ENCODE measurements at places on chromosomes 5 and 9.

DNA sequence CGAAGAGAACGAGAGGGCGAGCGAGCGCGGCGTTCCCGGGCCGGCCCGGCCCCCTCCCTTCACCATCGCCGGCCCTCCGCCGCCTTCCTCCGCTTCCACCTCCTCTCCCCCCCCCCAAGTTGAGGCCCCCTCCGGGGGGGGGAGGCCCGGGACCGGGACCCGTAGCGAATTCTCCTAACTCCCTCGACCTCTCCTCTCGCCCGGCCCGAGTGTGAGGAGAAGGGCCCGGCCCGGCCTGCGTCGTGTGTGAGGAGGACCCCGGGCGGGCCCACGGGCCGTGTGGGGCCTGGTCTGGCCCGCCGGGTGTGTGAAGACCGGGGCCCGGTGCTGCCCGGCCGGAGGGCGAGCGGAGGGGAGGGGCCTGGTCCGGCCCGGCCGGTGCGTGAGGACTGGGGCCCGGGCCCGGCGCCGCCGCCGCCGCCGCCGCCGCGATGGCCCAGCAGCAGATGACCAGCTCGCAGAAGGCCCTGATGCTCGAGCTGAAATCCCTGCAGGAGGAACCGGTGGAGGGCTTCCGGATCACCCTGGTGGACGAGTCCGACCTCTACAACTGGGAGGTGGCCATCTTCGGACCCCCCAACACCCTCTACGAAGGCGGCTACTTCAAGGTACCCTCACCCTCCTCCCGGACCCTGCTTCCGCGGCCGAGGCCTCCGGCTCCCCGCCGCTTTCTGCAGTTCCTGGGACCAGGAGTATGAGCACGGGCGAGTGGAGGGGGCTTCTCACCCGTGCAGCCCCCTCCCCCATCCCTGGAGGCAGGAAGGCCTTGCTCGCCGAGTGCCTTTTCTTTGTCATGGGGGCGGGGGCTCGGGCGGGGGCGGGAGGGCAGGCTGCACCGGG is 587 bp downstream of the UBE2R2 start:
- DNase-seq: peak; percentile 69

GRCh38 chr5:55391707-55392106 is 83.9 kb downstream of the MTREX start:
- no peak for DNase-seq

DNA sequence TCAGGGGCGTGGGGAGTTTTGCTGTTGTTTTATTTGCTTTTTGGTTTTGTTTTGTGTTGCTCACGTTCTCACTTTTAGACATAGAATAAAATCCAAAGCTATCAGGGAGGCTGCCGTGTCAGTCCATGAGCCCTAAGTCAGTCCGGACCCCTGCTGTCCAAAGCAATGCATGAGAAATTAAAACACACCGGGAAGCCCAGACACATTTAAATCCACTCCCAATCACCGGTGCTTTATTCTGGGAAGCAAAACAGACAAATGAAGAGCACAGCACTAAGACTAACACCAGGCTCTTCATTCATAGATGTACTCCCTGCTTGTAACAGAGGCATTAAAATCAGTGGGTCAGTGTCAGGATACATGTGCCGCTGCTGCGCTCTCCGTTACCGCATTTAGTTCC is 180.9 kb downstream of the IRX2 start:
- DNase-seq: no peak

- no peak for DNase-seq
Observed at GRCh38 chr5:92908952-92909601, 671.9 kb downstream of the NR2F1-AS1 start.

GRCh38 chr5:82384034-82384750 is 106.0 kb upstream of the RPS23 start:
- DNase-seq: no peak

DNA sequence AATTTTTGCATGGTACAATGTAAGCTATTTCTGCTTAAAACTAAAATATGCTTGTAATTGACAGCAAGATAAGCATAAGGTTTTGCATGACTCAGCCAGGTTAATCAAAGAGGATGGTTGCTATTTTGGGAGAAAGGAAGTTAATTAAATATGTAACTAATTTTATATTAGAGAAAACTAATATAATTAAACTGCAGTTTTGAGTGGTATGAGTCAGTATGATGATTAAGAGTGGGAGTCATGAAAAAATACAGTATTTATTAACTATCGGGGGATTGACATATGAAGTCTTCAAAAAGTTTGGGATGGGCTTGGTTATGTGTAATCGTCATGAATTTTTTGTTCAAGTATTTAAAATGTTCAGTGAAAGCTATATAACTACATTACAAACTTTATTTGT is 54.0 kb upstream of the CDK20 start:
- DNase-seq: no peak

GRCh38 chr5:7586480-7586879 is 190.5 kb downstream of the ADCY2 start:
- DNase-seq: no peak

- no peak for DNase-seq
Observed at GRCh38 chr5:76657091-76657490, 33.9 kb upstream of the F2RL2 start.

DNA sequence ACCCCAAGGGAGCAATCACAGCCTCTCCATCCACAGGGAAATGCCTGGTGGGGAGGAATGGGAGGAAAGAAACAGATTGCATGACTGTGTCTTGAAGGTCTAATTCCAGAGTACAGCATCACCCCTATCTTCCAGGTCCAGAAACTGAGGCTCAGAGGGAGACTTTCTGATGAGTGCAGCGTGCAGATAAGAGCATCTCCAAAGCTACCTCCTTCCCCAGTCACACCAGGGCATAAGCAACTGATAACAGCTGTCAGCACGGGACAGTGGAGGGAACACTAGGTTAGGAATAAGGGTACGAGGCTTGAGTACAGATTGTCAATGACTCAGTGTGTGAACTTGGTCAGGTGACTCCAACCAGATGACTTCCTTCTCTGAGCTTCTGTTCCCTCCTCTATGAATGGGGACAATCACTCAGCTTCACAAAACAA is 126.9 kb downstream of the KCNIP1 start:
- DNase-seq: no peak

DNA sequence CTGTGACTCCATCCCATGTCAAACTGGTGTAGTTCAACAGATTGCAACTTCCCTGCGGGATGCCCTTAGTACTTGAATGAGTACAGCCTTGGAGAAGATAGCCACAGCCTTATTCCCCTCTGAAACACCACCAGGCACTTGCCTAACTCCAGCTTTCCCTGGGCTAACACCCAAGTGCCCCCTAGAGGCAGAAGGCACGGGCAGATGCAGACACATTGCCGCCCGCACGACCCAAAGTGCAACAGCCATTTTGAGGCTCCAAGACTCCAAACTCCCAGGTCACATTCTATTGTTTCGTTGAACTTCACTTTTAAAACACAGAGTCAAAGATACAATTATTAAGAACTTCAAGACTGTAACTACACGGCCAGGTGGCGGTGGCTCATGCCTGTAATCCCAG is 163.6 kb upstream of the CDH6 start:
- no peak for DNase-seq

- no peak for DNase-seq
Observed at GRCh38 chr5:138568061-138568824, 7.0 kb downstream of the HSPA9 start.

DNA sequence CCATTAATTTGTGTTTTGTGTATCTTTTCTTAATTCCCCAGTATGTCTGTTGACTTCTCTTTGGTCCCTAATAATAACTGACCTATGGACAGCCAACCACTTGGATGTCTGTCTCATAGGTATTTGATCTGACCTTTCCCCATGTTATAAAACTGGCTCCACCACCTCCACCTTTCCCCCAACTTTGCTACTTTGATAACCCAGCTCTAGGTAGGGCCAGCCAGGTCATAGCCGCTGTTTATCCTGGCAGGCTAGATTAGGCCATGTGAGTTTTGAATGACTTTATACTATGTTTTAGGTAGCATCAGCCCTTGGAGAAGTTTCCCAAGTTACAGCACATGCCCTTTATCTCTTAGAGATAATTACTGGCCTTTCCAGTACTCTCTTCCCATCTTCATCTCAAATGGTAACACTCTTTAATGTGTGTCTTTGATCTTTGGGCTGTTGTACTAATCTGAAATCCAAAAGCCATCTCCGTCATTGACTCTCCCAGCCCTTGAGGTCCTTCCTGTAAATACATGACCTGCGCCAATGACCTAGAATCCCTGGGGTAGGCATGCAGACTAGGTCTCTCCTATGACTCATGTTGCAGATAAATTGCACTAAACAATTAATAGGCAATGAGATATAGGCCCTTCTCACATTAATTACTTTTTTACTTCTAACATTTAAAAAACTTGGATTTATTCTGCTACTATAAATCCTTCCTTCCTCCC is 152.6 kb downstream of the CD180 start:
- DNase-seq: no peak

- DNase-seq: no peak
Observed at GRCh38 chr9:29150606-29151005, 1577.3 kb upstream of the C9orf72 start.

- no peak for DNase-seq
Observed at GRCh38 chr5:179828756-179829421, 8.2 kb downstream of the SQSTM1 start.

- no peak for DNase-seq
Observed at GRCh38 chr9:68614121-68614520, 73.4 kb upstream of the TMEM252 start.

- no peak for DNase-seq
Observed at GRCh38 chr9:37363124-37363523, 59.4 kb upstream of the GRHPR start.

DNA sequence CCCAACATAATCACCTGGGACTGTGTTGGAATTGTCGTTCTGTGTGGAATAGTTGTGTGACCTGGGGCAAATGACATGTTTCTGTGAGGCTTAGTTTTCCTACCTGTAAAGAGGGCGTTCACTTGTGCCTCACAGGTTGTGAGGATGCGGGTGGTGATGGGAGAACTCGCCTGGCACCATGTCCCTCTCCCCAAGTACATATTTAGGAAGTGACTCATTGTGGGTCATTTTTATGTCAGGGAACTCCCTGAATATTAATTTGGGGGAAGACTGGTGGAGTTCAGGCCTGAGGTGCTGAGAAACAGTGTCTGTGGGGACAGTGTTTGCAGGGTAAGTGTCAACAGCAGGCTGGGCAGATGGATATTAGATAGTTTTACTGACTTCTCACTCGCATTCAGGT is 144.7 kb downstream of the KDM4C start:
- no peak for DNase-seq

DNA sequence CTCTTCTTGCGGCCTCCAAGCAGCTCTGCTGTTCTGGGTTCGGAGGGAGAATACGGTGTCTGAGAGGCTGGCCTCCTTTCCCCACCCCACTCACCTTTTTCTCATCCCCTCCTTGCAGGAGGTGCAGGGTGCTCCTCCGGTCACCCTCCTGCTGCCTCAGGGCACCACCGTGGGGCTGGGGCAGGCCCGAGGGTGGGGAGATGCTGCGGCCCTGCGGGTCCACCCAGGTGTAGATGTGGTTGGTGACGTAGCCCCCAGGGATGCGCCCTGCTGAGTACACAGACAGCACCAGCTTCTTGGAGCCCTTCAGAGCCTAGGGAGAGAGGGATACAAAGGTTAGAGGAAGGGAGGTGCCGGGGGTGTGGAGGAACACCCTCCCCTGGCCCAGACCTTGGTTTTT is 26.8 kb downstream of the WHRN start:
- no peak for DNase-seq

- DNase-seq: no peak
Observed at GRCh38 chr5:81657386-81657785, 93.5 kb downstream of the SSBP2 start.

GRCh38 chr9:86257391-86257790 is 2.1 kb downstream of the C9orf153 start:
- DNase-seq: no peak

- DNase-seq: no peak
Observed at GRCh38 chr5:127696683-127697082, 6.5 kb upstream of the CCDC192 start.

GRCh38 chr9:74503666-74504065 is 6.5 kb downstream of the RORB start:
- no peak for DNase-seq

GRCh38 chr9:124779368-124780059 is 2.6 kb downstream of the OLFML2A start:
- DNase-seq: no peak

DNA sequence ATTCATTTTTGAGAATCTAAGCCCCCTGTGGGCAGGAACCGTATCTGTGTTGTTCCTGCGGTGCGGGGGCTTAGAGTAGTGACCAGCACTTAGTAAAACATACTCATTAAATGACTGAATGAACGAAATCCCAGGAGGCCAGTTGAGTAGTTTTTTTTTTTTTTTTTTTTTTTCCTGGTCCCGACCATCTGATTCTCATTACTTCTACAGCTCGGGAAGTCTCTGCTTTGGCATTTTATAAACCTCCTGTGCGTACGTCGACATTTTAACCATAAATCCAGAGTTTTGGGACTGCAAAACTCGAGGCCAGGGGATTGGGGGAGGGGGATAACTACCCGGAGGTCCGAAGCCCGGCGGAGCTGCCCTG is 31.5 kb upstream of the SPRY4 start:
- no peak for DNase-seq

DNA sequence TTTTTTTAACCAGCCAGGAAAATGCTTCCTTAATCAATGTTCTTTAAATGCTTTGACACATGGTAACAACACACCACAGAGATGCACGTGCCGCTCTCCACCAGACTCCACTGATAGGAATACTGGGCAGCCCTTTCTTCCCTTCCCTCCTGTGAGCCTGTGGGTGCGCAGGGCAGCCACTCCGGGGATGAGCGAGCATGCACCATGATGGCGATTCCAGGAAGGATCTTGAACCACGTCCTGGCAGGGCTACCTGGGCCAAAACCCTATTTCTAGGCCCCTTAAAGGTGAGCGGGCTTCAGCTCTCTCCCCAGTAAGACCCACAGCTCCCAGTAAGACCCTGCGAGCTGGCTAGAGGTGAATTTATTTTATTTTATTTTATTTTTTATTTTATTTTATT is 128.2 kb downstream of the MVB12B start:
- DNase-seq: no peak

- DNase-seq: no peak
Observed at GRCh38 chr5:136425921-136426320, 60.6 kb upstream of the TRPC7 start.
